ENCODE measurements at places on chromosomes 6 and 20.

- no peak for DNase-seq
Observed at GRCh38 chr20:59667131-59667530, 62.8 kb downstream of the PHACTR3 start.

GRCh38 chr6:151822252-151823111 is 15.0 kb downstream of the ESR1 start:
- no peak for DNase-seq

DNA sequence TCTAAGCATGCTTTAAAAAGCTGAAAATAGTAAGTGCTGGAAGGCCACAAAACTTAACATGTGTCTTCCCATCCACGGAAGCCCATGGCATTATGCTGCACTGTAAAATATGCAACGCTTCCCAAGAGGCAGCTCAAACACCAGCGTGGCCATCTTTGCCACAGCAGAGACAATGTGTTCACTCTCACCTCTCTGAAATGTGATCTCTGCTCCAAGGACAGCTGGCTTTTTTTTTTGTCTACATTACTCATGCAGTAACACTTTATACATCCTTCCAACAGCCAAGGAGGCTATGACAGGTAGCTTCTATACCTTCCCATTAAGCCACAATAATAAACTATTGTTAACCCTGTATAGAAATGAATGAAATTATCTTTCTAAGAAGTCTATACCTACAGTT is 49.2 kb downstream of the BLOC1S5 start:
- no peak for DNase-seq

- DNase-seq: no peak
Observed at GRCh38 chr6:122789182-122790027, at the start of gene SMPDL3A. Gene SMPDL3A (plus strand): TSS chr6:122789258. CDS start chr6:122789347, 89 bp downstream.

DNA sequence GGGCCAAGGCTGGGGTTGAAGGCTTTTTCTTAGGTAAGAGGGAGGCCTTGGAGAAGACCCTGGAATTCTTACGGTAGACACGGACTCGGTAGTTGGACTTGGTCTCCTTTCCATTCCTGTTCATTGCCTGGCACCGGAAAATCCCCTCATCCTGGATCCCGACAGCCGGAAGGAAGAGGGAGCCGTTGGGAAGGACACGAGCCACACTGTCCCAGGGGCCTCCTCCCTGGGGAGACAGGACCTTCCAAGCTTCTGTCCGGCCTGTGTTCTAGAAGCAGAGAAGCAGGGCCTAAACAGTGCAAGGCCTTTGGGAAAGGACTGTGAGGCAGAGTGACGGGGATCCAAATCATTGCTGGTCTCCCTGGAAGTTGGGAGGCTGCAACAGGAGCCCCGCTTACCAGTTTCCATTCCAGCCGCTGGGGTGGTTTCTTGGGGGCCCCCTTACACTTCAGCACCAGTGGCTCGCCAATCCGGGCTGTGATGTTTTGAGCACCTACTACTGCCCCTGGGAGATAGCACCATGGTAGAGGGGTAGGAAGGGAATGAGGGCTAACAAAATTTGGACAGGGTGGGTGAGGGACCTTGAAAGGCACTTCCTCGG is 470 bp downstream of the AGER start:
- no peak for DNase-seq

- no peak for DNase-seq
Observed at GRCh38 chr6:169079650-169080049, 174.0 kb downstream of the THBS2 start.

- no peak for DNase-seq
Observed at GRCh38 chr6:11804135-11804534, 25.5 kb upstream of the ADTRP start.

- DNase-seq: no peak
Observed at GRCh38 chr20:31849306-31849930, 4.0 kb upstream of the FOXS1 start.

- no peak for DNase-seq
Observed at GRCh38 chr6:72654071-72654621, 32.3 kb downstream of the KCNQ5 start.

GRCh38 chr6:39790772-39791171 is 1.4 kb upstream of the DAAM2 start:
- DNase-seq: no peak

GRCh38 chr20:46401478-46401860 is 4.9 kb downstream of the ELMO2 start:
- peak; percentile 2 for DNase-seq

DNA sequence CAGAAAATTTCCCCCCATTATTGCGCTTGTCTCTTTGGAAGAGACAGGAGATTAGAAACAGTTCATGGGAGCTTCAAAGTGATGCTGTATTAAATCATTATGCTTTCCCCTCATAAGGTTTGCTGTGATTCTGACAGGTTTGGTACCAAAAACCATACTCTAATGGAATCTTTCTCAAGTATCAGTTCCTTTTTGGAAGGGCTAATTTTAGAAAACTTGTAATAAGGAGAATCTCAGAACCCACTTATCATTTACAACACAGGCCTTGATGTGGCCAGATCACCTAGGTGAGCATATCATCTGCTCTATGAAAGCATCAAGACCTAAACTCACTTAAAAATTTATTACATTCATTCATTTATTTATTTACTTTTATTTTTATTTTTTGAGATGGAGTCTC is 51.2 kb downstream of the TP53INP2 start:
- DNase-seq: no peak

DNA sequence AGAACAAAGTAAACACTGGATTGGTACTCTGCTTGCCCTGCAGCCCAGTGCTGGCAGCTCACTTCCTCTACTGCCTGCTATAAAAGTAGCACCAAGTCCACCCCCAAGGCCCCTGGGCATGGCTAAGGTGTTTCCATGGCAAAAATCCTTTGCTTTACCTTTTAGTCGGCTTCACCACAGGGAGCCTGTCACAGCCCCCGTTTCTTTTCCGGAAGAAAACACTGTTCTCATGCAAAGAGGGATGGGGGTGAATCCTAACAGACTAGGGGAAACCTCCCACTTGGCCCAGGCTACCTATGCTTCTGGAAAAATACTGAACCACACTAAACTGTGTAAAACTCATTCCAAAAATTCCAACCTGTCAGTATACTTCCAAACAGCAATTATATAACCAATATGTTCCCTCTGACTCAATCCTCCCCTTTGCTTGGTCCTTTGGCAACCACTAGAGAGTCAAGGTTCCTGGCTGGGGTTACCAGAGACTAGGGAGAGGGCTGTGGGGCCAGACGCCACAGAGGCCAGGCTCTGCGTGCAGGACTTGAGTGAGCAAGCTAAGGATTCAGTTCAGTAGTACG is 16.1 kb downstream of the PPIL1 start:
- DNase-seq: no peak

DNA sequence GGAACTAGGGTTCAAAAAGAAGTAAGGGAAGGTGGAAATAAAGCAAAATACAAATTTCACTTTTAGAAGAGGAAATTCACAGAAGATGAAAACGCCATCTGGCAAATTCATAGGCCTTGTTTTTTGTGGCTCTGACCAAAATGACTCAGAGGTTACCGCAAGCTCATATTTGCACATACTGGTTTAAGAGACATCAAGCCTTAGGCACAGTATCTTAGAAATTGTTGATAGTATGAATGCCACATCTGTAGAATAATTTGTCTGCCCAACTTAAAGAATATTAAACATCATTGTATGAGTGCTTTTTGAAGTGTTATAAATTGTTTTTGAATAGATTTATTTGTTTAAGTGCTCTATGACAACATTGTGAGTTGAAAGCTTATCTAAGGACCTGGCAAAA is 10.6 kb downstream of the TAAR1 start:
- DNase-seq: no peak

- no peak for DNase-seq
Observed at GRCh38 chr6:24026050-24026449, 100.0 kb upstream of the NRSN1 start.

GRCh38 chr20:53040693-53041589 is 68.8 kb downstream of the TSHZ2 start:
- no peak for DNase-seq

GRCh38 chr6:140321891-140322290 is 947.4 kb upstream of the CITED2 start:
- no peak for DNase-seq

DNA sequence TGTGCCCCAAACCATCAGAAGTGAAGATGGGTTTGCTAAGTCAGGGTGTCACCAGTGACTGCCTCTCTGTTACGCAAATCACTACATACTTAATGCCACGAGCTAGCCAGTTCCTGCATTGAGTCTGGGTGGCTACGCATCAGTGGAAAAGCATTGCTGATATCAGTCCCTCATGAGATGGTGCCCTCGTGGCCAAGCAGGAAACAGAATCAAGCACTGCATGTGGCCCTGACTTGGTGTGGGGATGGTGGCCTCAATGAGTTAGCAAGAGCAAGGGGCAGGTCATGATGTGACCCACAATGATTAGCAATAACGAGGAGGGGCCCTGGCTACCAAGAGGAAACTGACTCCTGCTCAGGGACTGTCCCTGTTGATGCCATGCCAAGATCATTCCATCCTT is 51.6 kb upstream of the FNDC1 start:
- no peak for DNase-seq

DNA sequence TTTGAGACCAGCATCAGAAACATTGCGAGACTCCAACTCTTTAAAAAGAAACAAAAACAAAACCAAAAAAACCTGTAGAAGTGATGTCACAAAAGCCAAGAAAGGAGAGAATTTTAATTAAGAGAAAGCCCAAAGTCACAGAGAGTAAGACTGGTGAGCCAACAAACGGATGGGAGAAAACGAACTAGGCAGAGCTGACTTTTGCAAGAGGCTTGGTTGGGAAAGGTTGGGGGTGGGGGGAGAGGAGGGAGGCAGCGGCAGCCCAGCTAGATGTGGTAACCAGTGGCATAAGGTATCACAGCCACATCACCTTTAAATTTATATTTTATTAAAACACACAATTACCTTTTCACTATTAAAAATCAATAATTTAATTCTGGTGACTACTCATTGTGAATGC is 23.5 kb downstream of the NOL7 start:
- DNase-seq: no peak

DNA sequence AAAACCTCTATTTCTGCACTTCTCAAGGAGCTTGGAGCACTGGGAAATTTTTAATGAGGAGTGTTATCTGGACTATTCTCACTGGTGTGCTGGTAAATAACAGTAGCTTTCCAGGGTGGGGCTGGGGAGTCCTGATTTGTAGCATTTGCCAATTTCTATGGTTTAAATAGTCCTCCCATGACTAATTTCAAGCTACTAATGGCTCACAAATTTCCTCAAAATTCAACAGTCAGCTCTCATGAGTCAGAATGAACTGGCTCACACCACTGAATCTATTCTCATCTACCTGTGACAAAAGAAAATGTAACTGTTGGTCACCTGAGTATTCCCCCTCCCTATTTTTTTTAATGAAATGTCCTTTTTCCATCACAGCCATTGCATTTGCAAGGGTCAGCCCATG is 449.6 kb downstream of the KIF16B start:
- DNase-seq: no peak

DNA sequence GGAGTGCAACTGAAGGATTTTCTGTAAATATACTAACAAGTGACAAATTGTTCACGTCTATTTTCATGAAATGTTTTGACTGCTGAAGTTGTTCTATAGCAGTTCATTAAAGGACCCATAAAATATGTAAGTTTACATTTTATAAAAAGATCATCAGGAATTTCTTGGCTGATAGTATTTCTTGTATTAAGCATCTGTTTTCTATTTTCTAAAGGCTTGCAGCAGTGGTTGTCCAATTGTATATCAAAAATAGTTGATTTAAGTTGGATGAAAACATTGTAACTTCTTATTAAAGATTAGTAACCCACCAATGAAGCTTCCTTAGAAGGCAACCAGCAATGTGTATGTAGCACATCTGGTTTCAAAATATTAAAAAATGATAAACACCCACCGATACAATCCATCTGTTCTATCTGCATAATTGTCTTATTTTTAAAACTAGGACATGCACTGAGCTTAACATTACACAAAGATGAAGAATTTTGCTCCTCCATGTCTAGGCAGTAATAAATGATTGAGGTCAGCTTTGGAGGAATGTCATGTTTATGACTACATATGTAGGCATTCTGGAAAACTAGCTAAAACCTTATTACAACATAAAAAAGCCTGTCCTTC is 301.3 kb upstream of the TCF21 start:
- DNase-seq: no peak

GRCh38 chr6:130946076-130946475 is 117.0 kb downstream of the EPB41L2 start:
- no peak for DNase-seq

GRCh38 chr20:50408526-50409364 is 101.4 kb upstream of the PTPN1 start:
- no peak for DNase-seq

- no peak for DNase-seq
Observed at GRCh38 chr6:4760773-4761172, 15.4 kb upstream of the CDYL start.

GRCh38 chr20:22797103-22797502 is 212.7 kb upstream of the FOXA2 start:
- DNase-seq: no peak

GRCh38 chr6:71211799-71212198 is 76.8 kb upstream of the OGFRL1 start:
- no peak for DNase-seq

GRCh38 chr6:13190376-13190775 is 138.0 kb downstream of the TBC1D7 start:
- no peak for DNase-seq

DNA sequence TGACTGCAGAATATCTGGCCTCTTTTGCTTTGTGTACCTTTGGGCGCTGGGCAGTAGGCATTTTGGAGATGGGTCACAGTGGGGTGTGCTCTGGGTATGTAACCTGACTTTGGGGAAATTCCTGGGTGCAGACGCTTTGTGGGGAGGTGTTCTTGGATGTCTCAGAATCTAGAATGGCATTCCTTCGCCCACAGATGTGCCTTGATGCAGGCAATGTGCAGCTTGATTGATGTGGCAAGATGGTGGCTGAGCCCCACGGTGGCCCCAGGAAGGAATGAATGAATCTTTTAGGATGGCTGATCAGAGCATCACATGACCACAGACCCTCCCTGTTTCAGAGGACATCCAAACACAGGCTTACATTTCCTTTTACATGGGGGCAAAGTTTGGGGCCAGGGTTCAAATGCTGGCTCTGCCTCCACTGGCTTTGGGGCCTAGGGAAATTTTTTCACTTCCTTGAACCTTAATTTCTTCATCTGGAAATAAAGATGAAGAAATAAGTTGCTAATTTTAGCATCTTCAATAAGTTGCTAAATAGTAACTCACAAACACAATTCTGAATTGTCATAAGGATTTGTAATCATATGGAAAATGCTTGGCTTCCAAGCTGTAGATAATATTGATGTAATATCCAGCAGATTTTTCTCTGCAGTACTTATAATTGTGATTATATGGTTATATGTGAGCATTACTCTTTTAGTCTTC is 5.6 kb downstream of the PPP1R16B start:
- no peak for DNase-seq

- DNase-seq: no peak
Observed at GRCh38 chr6:134372603-134373281, 54.8 kb upstream of the SGK1 start.

DNA sequence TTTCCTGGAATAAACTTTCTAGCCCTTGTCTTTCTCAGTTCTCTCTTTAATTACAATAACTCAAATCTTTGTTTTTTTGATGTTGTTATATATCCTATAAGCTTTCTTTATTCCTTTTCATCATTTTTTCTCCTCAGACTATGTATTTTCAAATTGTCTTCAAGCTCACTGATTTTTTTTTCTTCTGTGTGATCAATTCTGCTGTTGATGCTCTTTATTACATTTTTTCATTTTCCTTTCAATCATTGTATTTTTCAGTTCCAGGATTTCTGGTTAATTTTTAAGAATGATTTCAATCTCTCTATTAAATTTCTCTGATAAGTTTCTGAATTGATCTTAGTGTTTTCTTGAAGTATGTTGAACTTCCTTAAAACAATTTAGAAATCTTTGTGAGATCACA is 209.7 kb downstream of the TBC1D32 start:
- DNase-seq: no peak

Data from stimulated activated CD4-positive, alpha-beta T cell treated with anti-CD3 and anti-CD28 coated beads, Interleukin-12 subunit alpha, Interleukin-12 subunit beta, amount 100 ng/mL, for 4 hours (primary cell).